Calu3 (cell line): ENCODE measurements at places on chromosomes 2 and 18.
A peak's percentile ranks its signal among the peaks of the same experiment; 100 is the strongest.

GRCh38 chr2:239943991-239944631 lies 81.0 kb downstream of the NDUFA10 start:
- no peak for DNase-seq

GRCh38 chr2:111135237-111135909 lies 14.7 kb downstream of the BCL2L11 start:
- DNase-seq: no peak

- no peak for DNase-seq
These were observed 3.7 kb downstream of the GPR35 start for GRCh38 chr2:240628808-240629618.

DNA sequence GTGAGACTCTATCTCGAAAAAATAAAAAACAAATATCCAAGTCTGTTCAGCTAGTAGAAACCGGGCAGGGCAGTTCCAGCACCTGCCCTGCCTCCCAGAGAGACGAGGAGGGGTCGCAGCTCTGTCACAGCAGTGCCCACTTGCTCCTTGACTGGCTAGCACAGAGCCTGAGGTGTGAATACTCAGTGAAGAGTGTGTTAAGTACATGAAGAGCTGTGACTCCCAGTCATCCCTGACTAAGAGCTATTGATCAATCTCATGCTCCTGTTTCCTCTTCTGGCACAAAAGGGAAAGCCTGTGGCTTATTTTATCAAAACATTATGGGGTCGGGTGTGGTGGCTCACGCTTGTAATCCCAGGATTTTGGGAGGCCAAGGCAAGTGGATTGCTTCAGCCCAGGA lies 83.0 kb upstream of the FZD7 start:
- no peak for DNase-seq

DNA sequence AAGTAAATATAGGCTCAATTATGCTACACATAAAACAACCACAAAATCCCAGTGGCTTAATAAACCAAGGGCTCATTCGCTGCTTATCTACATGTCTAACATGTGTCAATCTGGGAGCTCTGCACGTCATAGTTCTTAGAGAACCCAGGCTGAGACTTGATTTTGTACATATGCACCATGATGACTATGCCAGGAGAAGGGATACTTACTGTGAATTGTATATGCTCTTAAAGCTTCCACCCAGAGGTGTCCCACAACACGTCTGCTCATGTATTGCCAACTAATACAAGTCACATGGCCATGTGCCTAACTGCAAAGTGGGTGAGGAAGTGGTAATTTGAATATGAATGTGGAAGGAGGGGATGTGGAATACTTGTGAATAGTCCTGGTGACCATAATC lies 262.1 kb downstream of the CPS1 start:
- DNase-seq: peak; percentile 16

DNA sequence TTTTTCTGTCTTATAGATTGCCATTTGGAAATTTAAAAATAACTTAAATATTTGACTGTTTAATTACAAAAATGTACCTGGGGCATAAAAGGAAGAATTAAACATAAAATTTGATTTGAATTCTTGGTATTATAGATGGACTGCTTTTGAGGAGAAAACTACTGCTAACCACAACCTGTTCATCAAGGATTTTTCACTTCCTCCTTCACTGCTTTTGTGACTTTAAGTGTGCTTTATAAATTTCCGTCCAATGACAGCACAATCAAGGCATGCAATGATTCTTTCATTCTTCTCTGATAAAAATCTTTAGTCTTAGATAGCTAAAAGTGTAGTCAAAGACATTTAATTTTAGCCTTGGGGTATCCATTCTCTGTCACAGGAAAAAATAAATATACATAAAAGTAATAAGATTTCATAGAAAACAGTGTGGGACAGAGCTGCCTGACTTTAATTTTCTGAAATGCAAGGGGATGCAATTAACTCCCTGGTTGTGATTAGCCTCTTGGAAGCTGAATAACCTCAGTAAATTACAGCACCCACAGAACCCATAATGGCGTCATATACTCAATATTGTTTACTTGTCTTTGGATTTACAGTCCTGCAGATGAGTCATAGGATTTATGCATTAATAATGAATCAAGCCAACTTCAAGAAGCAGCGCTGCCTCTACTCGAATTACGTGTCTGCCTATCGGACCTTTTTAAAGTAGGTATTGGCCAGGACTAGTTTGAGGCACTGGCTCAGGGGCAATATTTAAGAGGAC lies 587.9 kb downstream of the NRXN1 start:
- DNase-seq: no peak

- DNase-seq: peak; percentile 10
These were observed 76.1 kb downstream of the THADA start for GRCh38 chr2:43519643-43520221.

GRCh38 chr2:140550821-140551220 lies 1580.0 kb downstream of the LRP1B start:
- no peak for DNase-seq

- peak; percentile 87 for DNase-seq
These were observed 22.4 kb downstream of the CYP27C1 start for GRCh38 chr2:127197475-127198385.

DNA sequence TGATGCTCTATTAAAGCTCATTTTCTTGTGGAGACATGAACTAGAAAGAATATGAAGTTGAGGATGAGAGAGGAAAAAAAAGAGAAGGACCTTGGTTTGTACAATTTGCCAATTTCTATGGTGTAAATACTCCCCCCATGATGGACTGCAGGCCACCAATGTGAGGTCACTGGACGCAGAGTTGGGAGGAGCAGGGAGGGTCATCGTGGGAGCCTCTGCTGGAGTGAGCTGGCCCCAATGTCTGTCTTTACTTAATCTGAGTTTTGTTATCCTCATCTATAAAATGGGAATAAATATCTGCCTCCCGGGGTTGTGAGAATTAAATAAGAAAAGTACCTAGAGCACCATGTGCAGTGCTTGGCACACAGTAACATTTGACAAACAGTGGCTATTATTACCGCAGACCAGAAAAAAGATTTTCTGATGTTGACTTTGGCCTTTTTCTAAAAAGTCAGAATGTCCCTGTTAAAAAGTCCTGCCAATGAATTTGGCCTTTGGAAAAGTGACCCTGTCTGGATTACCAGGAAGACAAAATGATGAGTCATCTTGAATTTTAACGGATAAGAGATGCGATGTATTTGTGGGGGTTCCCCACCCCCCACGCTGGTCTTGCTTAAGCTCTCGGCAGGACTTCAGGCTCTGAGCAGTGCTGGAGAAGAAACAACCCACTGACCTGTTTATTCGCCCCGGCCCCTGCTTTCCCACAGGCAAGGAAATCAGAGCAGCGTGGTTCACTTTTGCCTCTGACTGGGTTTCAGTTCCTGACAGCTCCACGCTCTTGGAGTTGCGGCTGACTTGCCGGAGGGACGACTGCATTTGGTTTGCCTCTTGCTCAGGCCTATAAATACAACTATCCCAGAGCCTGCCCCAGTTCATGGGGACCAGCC lies 50.3 kb upstream of the FOSL2 start:
- no peak for DNase-seq

GRCh38 chr2:69138247-69138772 lies 125.3 kb downstream of the ANTXR1 start:
- DNase-seq: peak; percentile 4

- no peak for DNase-seq
These were observed 716.2 kb upstream of the FANCL start for GRCh38 chr2:58957188-58957840.

GRCh38 chr18:34933909-34934661 lies 107.1 kb upstream of the MAPRE2 start:
- no peak for DNase-seq

- no peak for DNase-seq
These were observed 66.7 kb upstream of the TTN start for GRCh38 chr2:178873912-178874311.

DNA sequence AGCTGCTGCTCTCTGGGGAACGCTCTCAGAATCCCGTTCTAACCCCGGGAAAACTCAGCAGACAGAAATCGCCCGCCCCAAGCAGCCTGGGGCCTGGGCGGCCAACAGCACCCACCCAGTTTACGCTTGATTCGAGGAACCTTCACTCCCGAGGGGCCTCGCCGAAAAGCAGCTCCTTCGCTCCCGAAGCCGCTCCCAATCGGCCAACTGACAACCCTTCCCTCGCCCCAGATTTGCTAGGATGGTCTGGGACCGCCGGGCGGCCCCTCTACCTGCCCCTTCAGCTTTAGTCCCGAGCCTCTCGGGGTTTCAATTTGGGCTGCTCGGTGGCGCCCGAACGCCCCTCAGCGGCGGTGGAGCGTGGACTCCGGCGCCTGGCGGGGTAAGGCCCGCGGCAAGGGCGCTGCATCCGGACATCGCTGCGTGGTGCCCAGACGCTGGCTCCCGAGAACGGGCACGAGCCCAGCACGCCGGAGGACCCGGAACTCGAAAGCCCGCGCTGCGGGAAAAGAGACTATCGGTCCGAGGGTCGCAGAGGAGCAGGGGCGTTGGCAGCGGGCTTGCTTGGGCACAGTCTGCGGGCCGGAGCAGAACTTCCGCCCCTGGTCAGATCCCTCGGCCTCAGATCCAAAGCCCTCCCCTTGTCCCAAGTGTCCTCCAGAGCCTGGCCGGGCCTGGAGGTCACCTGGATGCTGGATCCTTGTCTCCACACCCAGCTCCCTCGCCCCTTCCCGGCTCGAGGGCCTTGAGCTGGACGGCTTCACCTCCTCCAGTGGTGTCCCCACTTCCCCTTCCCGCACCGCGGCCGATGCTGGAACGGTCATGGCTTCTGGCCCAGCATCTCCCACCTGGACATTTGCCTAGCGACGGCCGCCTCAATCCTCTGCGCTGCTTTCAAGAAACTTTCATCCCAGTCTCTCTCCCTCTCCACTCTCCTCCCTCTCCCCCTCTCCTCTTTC lies 3.0 kb upstream of the OTX1 start:
- no peak for DNase-seq

DNA sequence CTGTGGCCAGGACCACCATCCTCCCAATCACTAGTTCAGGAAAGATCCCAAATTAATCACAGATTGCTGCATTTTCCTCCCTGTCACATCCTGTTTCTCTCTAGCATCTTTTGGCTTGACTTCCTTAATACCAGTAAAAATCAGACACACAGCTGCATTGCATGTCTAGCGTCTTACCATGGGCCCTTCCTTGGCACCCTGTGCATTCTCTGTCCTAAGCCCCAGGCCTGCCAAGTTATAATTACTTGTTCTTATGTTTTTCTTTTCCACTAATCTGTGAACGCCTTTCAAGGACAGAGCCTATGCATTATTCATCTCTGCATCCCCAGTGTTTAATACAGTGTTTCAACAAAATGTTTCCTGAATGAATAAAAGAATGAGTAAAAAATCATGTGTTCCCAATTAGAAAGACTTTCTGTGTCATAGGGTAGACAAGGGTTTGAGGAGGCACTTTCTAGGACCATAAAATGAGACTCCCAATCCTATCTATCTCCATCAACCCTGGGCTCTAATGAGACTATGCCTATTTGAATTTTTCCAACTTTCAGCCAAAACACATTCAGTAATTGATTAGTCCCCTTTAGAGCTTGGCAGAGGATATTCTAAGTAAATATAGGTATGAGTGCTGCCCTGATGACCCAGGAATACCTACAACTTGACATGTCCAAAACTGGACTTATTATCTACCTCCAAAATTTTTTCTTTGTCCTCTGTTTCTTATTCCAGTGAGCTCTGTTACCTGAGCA lies 10.3 kb upstream of the NT5C1B start:
- DNase-seq: no peak

DNA sequence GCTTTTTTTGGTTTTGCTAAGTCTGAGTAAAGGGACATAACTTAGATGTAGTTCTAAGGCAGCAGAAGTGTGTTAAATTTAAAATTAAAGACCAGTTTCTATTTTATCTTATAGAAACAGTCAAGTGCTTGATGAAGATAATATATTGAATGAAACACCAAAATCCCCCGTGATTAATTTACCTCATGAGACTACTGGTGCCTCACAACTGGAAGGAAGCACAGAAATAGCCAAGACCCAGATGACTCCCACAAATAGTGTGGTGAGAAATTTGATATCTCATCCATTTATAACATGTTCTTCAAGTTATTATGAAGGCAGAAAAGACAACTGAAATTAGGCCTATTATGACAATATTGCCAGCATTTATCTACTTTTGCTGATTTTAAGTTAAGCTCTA lies 45.6 kb downstream of the APLF start:
- no peak for DNase-seq

DNA sequence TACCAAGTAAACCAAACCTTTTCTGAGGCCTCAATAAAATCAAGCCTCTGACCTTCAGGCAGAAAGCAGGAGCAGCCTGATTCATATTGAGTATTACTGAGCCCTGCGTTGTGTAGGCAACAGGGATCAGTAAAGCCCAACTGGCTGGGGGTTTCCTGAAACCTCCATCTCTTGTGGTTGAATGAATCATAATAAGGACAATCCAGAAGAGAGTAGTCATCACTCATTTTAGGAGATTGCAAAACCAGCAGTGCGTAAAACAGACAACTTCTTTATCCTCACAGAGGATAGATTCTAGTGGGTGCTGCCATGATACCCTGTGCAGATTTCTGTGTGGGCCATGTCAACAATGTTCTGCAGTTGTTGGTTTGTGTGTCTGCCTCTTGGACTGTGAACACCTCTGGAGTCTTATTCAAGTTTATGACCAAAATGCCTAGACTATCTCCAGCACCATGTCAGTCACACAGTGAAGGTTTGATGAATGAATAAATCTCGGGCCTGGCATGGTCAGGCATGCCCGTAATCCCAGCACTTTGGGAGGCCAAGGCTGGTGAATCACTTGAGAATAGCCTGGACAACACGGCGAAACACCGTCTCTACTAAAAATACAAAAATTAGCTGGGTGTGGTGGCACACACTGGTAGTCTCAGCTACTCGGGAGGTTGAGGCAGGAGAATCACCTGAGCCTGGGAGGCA lies 51.8 kb upstream of the RAB27B start:
- DNase-seq: peak; percentile 81

GRCh38 chr2:186653511-186653910 lies 40.3 kb upstream of the FAM171B start:
- DNase-seq: no peak

GRCh38 chr2:71101656-71102055 lies 28.4 kb downstream of the MCEE start:
- DNase-seq: no peak

DNA sequence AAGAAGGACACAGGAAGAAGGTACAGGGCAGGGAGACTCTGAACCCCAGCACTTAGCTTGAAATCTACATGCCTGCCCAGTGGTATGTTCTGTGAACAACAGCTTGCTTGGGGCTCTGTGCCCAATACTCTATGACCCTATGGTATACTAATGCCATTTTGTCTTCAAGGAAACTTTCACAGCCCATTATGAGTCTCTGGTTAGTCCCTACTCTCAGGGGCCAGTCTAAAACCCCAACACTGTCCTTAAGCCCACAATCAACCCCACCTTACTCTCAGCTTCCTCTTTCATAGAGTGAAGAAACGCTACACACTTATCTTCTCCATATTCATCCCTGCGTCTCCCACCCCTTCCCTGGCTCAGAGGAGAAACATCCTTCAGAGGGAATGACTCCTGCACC lies 16.0 kb downstream of the NEB start:
- DNase-seq: no peak

GRCh38 chr18:75071484-75071785 lies 137.5 kb downstream of the PTGR3 start:
- DNase-seq: no peak

GRCh38 chr2:198214114-198214596 lies 409.8 kb downstream of the PLCL1 start:
- no peak for DNase-seq

- no peak for DNase-seq
These were observed 116.4 kb downstream of the PLB1 start for GRCh38 chr2:28612131-28612812.
